NCI-H1048 (cell line): ENCODE measurements at places on chromosomes 11 and 22.

DNA sequence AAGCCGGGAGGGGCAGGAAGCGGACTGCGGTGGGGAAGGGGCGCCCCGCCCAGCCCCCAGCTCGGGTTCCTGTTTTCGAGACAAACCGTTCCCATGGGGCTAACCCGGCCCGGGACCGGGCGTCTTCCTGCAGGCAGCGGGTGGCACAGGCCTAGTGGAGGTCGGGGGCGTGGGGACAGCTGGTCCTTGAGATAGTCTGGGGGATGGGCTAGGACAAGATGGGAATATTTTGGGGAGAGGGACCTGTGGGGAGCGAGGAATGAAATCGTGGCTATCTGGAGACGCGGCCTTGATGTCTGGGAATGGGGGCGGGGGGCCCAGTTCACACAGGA lies 1.2 kb upstream of the RASGRP2 start:
- no peak for DNase-seq

DNA sequence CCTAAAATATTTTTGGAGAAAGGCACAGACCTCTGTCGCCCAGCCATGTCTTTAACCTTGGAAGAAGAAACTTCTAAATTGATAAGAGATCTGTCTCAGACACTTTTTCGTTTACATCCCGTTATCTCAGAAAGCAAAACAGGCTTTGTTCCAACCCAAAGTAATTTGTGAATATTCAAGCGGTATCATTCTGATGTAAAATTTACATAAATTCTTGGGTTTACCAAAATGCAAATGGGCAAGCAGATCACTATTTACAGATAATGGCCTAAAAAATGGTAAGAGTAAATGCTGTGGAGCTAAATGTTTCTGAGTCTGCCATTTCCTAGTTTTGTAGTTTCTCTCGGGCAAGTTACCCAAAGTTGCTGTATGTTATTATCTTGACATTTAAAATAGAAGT lies 101.9 kb upstream of the VPREB1 start:
- DNase-seq = no peak

GRCh38 chr11:99537681-99538080 lies 516.9 kb downstream of the CNTN5 start:
- no peak for DNase-seq

- no peak for DNase-seq
Observed at GRCh38 chr11:596374-596773, 19.4 kb downstream of the IRF7 start.

DNA sequence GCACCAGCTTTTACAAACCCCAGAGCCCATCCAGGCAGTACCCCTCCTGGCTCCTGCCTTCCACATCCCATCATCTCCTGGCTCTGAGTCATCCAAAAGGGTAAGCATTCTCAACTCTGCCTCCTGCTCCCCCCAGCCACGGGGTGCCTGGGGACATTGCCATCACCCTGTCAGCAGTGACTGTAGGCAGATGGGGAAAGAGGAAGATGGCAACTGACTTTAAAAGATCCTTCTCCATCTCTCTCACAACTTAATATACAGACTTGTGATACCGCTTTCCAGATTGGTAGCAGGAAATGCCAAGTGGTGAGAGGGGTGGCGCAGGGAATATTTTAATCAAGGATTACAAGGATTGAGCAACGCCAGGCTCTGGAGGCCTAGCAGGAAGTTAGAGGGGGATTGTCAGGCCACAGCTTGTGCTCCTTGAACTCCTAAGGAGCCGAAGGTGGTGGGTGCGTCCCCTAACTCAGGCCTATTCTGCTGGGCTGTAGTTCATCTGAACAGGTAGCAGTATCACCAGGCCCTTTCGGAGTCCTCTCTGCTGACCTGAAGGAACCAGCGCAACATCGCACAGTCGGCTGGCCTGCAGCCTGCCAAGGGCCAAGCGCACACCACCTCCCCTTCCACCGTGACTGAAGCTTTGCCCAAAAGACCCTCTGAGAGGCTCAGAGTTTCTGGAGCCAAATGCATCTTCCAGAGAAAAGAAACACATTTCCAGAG lies 83.3 kb downstream of the ZC3H12C start:
- no peak for DNase-seq

DNA sequence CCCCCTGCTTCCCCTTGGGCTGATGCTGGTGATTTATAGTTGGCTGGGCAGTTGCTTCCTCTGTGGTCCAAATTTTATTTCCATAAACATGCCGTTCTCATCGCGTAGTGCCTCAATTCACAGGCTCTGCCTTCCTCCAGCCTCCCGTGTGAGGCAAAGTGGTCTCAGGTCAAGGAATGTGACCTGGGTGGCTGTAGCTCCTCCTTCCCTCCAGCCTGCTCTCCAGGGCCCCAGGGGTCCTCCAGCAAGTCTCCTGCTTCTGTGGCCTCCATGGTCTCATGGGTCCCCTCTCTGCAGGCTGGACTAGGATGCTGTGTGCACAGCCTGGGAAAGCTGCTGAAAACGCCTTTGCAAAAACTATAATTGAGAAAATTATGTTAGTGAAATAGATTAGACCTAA lies 694.1 kb downstream of the BRD1 start:
- DNase-seq = no peak

- no peak for DNase-seq
Observed at GRCh38 chr11:1163321-1163910, 5.7 kb downstream of the MUC5AC start.
